Amniotic epithelial cell (primary cell): ENCODE measurements at places on chromosomes 7 and 10.

DNA sequence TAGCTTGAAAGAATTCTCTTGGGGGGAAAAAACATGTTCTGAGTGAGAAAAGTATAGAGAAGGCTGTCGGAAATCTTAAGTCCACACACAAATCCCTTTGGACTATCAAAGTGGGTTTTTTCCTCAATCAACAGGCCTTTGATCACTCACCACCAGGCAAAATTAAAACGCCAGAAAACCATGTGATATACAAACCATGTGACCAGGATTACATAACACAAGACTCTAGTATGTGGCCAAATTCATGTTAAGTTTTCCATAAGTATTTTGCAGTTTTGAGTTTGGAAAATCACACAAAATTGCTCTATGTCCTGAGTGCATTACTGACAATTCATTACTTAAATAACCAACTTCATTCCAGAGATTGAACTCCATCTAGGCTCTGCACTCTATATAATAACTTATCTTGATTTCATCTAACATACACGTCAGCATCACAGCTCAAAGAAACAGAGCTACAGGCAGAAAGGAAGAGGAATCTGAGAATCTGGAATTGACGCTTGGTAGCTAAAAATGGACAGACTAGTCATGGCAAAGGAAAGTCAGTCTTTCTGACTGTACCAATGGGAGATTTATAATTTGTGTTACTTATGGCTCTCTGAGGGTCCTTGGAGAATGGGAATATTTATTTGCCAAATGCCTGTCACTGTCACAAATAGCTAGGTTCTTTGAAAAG, 383.5 kb downstream of the SFMBT2 start:
- no peak for DNase-seq

- DNase-seq = peak; percentile 50
Measured at GRCh38 chr7:82141427-82141826, 302.1 kb downstream of the CACNA2D1 start.

- no peak for DNase-seq
Measured at GRCh38 chr10:12614177-12614995, 265.0 kb downstream of the CAMK1D start.

GRCh38 chr7:5429253-5429856, 5.7 kb upstream of the TNRC18 start:
- DNase-seq = peak; percentile 96

DNA sequence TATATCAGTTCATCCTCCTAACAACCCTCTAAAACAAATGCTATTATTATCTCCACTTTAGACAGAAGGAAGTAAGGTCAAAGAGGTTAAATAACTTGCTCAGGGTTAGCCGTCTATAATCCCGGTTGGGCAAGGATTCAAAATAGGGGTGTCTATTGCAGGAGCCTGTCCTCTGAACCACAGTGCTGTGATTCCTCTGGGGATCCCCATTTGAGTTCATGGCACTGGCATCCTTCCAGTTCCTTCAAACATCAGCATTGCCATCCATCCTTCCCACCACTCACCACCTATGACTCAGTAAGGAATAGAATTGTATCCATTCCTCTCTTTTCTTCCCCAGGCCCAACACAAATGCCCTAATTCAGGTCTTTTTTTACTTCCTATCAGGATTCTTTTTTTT, 25.6 kb downstream of the HPS6 start:
- DNase-seq = peak; percentile 54

DNA sequence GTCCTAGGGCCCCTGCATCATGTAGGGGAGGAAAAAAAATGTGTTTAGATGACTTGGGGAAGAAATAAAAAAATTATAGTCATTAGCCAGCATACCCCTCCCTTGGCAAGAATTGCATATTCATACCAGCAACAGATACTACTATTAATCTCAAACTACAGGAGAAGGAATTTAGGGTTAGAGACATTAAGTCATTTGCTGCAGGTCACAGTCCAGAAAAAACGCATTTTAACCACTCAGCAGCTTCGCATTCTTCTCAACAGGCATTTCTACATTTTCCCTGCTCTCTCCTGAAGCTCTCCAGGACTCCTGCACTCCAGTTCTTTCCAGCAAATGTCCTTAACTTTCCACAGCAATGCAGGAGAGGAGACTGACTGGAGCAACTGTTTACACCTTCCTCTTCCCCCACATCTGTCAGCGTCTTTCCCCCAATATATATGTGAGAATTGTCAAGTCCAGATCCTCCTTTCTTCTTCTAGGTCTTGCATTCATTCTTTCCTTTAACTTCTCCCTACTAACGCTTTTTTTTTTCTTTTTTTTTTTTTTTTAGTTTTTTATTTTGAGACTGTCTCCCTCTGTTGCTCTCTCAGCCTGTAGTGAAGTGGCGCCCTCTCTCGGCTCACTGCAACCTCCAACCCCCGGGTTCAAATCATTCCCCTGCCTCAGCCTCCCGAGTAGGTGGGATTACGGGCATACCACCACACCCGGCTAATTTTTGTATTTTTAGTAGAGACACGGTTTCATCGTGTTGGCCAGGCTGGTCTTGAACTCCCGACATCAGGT, 35.6 kb downstream of the PRPS1L1 start:
- peak; percentile 10 for DNase-seq

DNA sequence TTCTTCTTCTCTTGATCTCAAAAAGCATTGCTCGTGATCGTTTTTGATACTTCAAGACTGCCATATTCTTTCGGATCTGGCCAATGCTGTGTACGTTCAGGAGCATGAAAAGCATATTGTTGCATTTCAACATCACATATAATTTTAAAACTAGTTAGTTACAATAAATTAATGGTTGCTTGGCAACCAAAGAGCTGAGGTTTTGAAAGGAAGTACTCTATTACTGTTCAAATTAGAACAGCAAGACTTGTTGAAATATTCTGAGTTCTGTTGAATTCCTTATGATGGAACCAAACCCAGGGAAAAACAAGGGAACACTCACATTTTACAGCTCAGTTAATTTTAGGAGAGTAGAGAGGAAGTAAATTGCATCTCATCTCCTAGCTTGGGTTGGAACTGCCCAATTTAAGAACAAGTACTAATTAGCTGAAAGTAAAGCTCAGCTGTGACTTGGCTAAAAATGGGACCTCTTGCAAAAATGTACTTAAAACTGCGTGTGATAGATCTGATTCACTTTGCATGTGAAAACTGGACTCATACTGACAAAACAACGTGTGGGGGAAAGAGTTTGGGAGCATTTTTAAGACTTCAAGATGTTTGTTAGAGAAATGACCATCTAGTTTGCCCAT, 21.2 kb downstream of the OR9A2 start:
- no peak for DNase-seq

- DNase-seq = no peak
Measured at GRCh38 chr7:77838929-77839491, 40.4 kb downstream of the PHTF2 start.

- DNase-seq = no peak
Measured at GRCh38 chr10:30833628-30833970, 198.1 kb downstream of the ZNF438 start.

DNA sequence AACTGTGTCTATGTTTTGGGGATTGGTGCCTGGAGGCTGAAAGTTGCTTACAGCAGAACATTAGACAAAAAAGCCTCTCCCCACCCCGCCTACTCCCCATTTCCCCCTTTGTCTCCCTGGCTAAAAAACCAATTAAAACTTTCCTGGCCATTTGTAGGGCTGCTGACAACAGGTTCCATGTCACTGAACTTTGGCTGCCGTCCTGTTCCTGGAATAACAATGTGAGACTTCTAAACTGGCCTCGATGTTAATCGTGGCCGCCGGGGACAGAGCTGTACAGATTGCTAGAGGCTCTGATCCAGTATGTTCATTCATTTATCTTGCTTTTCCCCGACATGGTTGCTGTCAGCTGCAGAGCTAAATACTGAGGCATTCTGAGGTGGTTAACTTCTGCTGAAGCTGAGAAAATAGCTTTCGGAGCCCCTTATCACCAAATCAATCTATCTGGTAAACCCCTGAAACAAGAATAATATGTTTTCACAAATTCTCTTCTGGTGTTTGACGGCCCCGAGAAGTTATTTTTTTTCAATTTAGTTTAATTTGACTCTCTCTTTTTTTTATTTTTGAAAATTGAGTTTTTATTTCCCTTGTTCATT, 271.6 kb downstream of the GFRA1 start:
- DNase-seq = no peak

GRCh38 chr10:11604865-11605650, 6.4 kb downstream of the USP6NL start:
- DNase-seq = no peak

GRCh38 chr10:3060481-3060889, 6.9 kb upstream of the PFKP start:
- no peak for DNase-seq

- DNase-seq = no peak
Measured at GRCh38 chr7:29207162-29207801, 12.7 kb downstream of the CHN2 start.

- peak; percentile 79 for DNase-seq
Measured at GRCh38 chr10:69359148-69359547, 57.6 kb downstream of the TACR2 start.

DNA sequence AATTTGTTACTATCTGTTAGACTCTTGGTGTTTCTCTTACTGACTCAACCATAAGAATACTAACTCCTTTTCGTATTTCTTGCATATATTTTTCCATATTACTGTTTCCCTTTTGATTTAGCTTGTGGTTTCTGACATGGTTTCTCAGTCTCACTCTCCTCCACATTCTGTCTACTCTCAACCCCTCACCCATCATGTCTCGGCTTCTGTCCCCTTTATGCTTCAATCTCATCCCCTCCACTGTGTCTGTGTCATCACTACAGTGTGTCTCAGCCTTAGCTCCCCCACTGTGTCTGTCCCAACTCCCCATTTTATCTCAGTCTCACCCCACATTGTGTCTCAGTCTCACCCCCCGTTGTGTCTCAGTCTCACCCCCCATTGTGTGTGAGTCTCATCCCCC, 126.9 kb downstream of the VIPR2 start:
- DNase-seq = no peak

DNA sequence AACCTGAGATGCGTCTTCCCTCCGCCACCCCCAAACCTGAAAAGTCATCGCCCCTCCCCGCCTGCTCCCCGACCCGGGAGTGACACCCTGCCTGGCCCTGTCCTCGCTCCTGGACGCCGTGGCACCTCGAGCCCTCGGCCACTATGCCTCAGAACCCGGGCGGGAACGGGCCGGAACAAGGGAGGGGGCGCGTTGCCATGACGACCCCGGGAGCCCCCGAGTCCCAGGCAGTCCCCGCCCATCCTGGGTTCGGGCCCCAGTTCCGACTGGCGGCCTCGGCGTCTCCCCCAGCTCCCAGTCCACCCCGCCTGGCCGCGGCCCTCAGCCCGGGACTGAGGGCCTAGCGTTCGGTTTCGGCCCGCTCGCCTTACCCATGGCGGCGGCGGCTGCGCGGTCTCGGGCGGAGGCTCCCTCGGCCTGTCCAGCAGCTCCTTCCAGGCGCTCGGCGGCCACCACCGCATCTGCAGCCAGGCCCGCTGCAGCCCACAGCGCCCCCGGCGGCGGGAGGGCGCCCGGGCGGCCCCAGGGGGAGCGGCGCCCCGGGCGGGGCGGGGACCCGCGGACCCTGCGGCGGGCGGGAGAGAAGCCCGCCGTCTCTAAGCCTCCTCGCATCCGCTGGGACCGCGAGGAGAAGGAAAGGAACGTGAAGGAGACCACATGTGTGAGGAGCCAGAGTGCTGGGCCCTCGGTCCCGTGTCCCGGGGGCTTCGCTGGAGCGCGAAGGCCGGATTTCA, at the start of gene RUFY2:
RUFY2 (minus strand) TSS at position 463 of the 734 bp plus-strand sequence; CDS start at position 375, 88 bp downstream.
- DNase-seq = peak; percentile 69

GRCh38 chr10:48480397-48481374, 124.2 kb downstream of the ARHGAP22 start:
- DNase-seq = no peak

DNA sequence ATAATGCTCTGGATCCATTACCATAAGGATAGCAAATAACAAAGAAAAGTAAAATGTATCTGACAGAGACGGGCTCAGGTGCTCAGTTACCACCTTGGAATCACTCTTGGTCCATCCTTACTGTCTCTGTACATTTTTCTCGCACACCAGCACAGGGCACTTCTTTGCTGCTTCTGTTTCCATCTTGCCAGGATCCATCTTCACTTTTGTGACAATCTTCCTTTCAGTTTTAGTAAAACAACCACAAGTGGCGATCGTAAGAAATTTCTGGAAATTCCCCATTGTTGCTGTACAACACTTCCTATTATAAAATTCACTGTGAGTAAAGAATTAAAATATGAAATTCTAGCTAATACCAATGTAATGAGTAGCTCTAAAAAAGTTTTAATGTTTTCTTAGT, 695.5 kb downstream of the GRM8 start:
- DNase-seq = no peak

DNA sequence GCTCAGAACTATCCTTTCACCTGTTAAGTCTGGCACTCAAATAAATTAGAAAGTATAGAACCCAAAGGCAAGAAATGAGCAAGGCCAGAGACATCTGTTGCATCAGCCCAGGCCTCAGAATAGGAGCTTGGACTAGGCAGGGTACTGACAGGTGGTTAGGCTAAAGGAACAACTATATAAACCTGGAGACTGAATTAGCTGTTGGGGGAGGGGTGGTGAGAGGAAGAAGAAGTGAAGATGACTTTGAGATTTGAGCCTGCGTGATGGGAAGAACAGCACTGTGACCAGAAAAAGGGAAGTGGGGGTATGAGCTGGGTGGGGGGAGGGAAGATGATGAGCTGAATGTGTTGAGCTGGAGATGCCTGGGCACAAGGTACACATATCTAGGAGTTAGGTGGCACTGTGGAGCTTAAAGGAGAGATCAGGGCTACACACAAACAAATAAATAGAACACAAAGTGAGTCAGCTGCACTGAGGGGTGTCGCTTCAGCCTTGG, 244.7 kb downstream of the PTEN start:
- DNase-seq = no peak

DNA sequence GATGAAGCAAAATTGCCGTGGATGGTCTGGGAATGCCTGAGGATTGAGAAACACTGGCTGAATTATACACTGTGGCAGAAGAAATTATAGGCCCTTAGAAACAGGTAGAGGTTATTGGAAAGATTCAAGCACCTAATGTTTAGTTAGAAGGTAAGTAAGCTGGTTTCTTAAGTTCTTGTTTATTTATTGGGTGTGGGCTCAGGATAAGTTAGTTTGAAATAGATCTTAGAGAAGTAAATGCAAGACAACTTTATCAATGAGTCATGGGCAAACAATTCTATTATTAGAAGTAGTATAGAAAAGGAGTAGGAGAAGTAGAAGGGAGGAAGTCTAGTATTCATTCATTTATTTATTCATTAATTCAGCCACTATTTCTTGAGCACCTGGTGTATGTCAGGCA, 96.5 kb downstream of the KAT6B start:
- peak; percentile 27 for DNase-seq

GRCh38 chr10:95388109-95388471, 97.3 kb upstream of the PDLIM1 start:
- no peak for DNase-seq

GRCh38 chr10:26737730-26738129, 40.2 kb downstream of the PDSS1 start:
- peak; percentile 48 for DNase-seq
